Left ventricle myocardium superior (tissue), 1 donor: ENCODE measurements at places on chromosomes 2 and 18. TPM values are rescaled to one million over a fixed set of nuclear protein-coding genes. Genes with fewer than 3 reads are reported as not detected.

The ANAPC1 gene
- total RNA-seq = 18.5 TPM

The ABCG8 gene
- total RNA-seq = not detected

The REG1B gene
- not detected for total RNA-seq

The ALPG gene
- not detected for total RNA-seq

The SP100 gene
- total RNA-seq = 69.2 TPM

The TMEM247 gene
- not detected for total RNA-seq

The SP9 gene
- total RNA-seq = not detected

The NCKAP5 gene
- 2.8 TPM for total RNA-seq

The CDCA7 gene
- 1.4 TPM for total RNA-seq

The CCDC74B gene
- 0.64 TPM for total RNA-seq

The FAM110C gene
- total RNA-seq = 5.2 TPM

The DLX1 gene
- total RNA-seq = not detected

The GALNT14 gene
- 0.45 TPM for total RNA-seq

The MC5R gene
- total RNA-seq = not detected

The UGT1A10 gene
- not detected for total RNA-seq

The LRATD1 gene
- 1.7 TPM for total RNA-seq

The ERBB4 gene
- 17.9 TPM for total RNA-seq
